ENCODE measurements at places on chromosomes 3 and 15.

GRCh38 chr3:132554437-132554836, 42.6 kb upstream of the ACKR4 start:
- DNase-seq = no peak

GRCh38 chr3:47581422-47581821, 2.8 kb upstream of the CSPG5 start:
- no peak for DNase-seq

- DNase-seq = no peak
Observed at GRCh38 chr3:25452192-25452591, 24.1 kb downstream of the RARB start.

DNA sequence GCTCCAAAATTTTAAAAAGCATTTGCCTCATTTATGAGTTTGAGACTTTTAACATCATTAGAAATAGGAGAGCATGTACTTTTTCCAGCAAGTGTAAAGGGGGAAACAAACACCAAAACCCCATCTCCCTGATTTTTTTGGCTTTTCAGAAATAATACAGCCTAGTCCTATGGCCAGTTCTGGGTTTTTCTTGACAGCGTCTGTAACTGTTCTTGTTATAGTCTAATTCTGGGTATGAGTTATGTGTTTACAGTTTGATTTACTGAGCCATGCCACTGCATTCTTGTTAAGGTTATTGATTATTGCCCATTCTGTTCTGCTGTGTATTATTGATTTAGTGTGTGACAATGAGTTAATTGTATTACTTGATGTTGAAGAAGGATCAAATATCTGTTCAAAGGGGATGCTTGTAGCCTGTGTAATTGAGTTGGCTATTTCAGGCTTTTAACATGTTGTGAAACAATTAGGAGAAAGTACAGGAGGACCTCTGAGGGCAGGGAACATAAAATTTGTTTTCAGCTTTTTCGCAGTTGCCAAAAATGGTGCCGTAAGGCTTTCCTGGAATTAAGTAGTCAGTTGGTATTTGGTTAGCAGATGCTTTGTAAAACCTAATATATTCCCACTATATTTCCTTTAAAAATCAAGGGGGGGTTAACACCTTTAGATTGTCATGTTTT, 46.1 kb downstream of the MBNL1 start:
- DNase-seq = no peak

DNA sequence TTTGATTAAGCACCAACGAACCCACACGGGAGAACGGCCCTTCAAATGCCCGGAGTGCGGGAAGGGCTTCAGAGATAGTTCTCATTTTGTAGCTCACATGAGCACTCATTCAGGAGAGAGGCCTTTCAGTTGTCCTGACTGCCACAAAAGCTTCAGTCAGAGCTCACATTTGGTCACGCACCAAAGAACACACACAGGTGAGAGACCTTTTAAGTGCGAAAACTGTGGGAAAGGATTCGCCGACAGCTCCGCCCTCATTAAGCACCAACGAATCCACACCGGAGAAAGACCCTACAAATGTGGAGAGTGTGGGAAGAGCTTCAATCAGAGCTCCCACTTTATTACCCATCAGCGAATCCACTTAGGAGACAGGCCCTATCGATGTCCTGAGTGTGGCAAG, 8.7 kb downstream of the ZNF774 start:
- no peak for DNase-seq

- DNase-seq = no peak
Observed at GRCh38 chr3:197041875-197042488, 12.4 kb upstream of the MELTF start.

GRCh38 chr3:42756681-42757213, 16.3 kb downstream of the CCDC13 start:
- peak; percentile 4 for DNase-seq

DNA sequence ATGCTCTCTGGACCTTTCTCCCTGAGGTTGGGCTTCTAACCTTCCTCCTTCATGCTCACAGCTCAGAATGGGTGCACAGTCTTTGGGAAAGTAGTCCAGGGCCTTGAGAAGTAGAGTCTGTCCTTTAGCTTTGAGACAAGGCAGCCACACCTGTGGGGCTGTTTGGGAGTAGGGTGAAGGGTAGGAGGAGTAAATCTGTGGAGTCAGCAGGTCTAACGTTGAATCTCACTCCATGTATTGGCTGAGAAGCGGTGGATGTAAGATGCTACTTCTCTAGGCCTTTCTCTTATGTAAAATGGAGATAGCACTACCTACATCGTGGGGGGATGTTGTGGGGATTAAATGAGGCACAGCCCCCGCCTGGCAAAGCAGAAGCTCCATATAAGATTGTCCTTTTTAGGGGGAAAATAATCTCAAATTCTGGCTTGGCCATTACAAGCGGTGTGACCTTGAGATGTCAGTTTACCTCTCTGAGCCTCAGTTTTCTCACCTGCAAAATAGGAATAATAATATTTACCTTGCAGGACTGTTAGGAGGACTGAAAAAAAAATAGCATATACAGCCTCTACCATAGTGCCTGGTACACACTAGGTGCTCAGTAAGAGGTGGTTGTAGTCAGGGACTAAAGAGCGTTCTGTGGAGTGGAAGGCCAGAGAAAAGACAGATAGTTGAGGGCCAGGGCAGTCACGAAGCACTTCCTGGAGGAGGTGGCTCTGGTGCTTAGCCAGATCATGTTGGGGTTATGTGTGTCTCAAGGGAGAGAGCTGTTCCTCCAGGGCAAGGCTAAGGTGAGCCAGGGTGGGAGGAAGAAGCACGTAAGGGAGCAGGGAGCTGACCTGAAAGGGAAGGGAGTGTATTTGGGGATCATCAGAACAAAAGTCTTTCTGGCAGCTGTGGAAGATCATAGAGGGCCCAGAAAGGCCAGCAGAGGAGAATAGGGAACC, 82.8 kb upstream of the MRPS22 start:
- no peak for DNase-seq

- no peak for DNase-seq
Observed at GRCh38 chr3:182370949-182371348, 422.4 kb upstream of the ATP11B start.

All from D341Med (cell line).